NCI-H1930 (cell line): ENCODE measurements at places on chromosomes 16 and 17.
A peak's percentile ranks its signal among the peaks of the same experiment; 100 is the strongest.

GRCh38 chr17:30336369-30337171 lies 2.7 kb upstream of the TMIGD1 start:
- peak; percentile 55 for DNase-seq

DNA sequence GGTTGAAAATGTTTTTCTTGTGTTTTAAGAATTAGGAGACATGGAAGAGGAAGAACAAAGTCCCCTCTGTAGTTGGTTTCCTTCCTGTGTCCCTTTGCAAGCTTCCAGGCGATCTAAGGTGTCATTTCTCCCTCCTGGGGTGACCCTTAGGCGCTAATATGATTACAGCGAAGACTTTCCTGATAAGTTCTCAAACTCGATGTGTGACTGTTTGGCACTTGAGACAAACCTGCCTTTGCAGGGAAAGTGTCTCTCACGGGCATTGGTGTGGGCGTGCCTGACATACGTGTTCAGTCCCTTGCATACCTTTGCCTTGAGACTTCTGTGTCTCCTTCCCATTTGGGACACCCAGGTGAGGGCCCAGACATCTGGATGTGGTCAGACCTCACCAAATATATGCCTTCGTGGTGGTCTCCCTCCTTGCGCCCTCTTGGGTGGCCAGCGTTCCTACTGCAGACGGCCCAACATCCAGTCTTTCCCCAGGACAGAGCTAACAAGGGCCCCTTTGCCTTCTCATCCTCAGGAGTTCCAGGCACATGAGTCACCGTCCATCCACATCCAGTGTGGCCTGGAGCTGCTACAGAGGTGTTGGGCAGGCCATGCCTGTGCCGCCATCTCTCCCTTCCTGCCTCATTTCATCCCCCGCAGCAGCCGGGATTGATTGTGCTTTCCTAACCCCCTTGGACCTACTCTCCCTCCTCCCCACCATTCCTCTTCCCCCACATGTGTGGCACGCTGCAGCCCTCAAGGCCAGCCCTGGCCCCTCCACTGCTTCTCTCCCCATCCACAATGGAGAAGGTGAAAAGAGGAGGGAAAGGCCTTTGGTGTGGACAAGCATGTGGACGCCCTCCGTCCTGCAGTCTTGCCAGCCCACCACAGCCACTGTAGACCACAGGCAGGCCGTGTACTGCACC lies 3.1 kb upstream of the JPT2 start:
- no peak for DNase-seq

DNA sequence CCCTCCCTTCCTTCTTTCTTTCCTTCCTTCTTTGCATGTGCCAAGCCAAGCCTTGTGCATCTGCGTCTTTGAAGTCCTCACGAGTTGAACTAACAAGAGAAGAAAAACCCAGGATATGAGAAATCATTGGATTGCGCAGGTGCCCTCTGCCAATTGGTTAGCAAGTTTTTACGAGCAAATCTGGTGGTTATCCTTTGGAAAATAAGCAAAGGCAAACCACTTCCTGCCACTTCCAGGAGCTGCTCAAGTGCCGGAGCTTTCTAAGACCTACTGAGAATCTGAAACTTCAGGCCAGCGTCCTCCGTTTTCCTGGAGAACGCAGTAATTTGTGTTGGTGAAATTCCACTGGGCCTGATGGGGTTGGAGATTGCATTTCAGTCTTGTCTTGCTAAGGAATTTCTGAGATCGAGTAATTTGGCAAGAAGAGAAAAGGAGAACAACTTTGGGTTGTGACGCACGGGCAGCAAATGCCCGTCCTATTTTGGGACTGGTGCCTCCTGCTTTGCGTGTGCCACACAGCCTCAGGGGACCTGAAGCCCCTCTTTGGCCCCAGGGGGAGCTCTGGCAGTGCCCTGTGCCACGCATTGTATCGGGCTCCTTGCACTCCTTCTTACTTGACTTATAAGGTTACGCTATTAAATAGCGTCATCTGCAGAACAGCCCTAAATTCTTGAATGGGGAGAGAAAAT lies 56.4 kb downstream of the CMIP start:
- DNase-seq: no peak

GRCh38 chr17:29038085-29038795 lies 4.7 kb upstream of the PIPOX start:
- DNase-seq: no peak

DNA sequence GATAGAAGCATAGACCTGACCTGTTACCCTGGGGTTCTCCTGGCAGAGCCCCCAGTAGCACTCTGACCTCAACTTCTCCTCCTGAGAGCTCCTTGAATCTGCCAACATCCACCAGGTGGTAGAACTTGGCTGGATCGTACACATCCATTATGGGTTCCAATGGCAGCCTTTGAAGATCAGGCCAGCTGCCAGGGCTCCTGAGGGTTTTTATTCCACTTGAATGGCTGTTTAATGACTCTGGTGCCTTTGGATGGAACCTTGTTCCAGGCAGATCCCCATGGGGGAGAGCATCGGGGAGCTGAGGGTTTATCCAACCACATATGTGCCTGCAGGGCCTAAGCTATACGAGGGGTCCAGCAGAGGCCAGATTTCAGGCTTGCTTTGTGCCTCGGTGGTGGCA lies 47.1 kb upstream of the CLEC19A start:
- DNase-seq: no peak

- no peak for DNase-seq
These were observed 1.2 kb downstream of the ABCA5 start for GRCh38 chr17:69325518-69326376.

GRCh38 chr17:47840001-47840741 lies 902 bp downstream of the SCRN2 start:
- no peak for DNase-seq

DNA sequence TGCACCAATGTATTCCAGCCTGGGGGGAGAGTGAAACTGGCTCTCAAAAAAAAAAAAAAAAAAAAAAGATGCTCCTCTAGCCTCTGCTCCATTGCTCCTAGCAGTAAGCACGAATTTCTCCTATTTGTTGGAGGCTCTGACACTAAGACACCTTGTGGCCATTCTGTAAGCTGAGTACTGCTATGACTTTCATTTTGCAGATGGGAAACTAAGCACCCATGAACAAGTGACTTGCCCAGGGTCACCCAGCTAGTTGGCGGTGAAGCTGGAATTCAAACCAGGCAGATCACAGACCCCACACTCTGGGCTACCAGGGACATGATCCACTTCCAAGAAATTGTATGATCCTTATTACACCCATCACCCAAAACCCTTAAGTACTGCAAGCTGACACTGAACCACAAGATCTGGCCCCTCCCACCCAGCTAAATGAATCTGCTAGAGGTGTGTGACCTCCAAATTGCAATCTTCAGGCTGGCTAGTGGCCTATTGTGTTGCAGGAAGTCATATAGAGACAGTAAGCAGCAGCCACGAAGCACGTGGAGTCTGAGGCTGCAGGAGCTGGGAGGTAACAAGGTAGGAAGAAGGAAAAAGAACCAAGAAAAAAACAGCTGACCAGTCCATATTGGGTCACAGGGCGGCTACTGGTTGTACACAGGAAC lies 209.4 kb downstream of the XYLT1 start:
- no peak for DNase-seq

- DNase-seq: no peak
These were observed 46.1 kb upstream of the CBFA2T3 start for GRCh38 chr16:89023151-89023551.

DNA sequence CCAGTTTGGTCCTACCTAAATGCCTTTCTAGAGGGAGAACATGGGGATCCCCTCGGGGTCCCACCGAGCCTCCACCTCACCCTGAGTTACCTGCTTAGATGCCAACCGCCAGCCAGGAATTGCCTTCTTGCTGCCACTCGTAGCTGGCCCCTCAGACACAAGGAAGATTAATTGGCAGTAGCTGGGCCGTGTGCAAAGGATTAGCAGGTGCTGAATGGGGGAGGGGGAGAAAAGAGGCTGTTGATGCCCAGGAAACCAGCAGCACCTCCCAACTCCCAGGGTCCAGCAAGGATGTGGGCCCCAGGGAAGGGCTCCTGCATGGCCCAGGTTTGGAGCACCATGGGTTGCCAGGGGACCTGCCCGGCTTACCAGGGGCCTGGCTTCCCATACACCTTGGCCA lies at the start of gene CNGB1:
TSS of gene CNGB1 (minus strand) at position 159 of the 400 bp plus-strand sequence. CDS start 3,842 bp downstream, outside the sequence.
- DNase-seq: no peak

DNA sequence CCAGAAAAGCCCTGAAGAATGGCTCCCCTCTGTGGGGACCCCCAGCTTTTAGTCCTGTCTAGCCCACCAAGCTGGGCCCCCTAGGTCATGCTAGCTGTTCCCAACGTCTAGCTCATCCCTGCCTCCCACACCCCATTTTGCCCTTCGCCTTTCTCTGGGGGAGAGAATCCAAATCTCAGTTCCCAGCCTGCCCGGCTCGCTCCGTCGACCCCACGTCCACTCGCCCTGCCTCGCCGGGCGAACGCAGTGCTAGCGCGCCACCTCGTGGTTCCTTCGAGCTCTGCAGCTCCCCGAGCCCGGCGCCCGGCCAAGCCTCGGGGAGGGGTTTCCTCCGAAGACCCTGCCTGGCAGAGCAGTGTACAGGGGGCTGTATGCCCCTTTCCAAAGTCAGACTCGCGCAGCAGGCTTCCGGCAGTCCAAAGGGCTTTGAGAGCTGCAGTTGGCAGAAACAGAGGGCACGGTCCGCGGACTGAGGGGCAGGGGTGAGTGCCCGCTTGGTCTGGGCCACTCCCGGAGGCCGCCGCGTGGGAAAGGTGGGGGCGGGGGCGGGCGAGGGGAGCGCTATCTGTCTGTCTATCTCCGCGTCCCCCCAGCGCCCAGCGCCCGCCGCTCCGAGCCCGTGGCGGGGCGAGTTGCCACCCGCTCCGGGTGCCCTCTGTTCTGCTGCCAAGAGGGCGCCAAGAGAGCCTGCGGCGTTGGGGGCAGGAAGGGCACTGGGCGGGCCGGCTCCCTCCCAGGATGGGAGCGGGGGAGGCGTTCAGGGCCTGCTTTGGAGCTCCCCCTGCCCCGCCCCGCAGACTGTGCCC lies 1.7 kb upstream of the DLX3 start:
- no peak for DNase-seq
